T-helper 17 cell (primary cell): ENCODE measurements at places on chromosomes 16 and 17. TPM values are rescaled to one million over a fixed set of nuclear protein-coding genes. Genes with fewer than 3 reads are reported as not detected.

GRCh38 chr17:81711814-81712467, at the start of gene SLC25A10:
TSS of gene SLC25A10 (plus strand) at chr17:81712284. CDS start at chr17:81712427, 143 bp downstream.
- peak; percentile 79 for DNase-seq
- H3K4me1 ChIP-seq = peaks cover 8% of the 10 kb centered on the region
- peak within 1 kb of the TSS; percentile 87 for H3K4me3 ChIP-seq
- H3K36me3 ChIP-seq = no peaks in the 10 kb centered on the region
- no peaks in the 10 kb centered on the region for H3K27me3 ChIP-seq

- peaks cover 3% of the 10 kb centered on the region for H3K36me3 ChIP-seq
- no peaks in the 10 kb centered on the region for H3K27me3 ChIP-seq
- no peak for DNase-seq
- H3K27ac ChIP-seq = no peak overlapping the region
- no peak overlapping the region for H3K4me3 ChIP-seq
Measured at GRCh38 chr17:2227025-2227699, 76.4 kb downstream of the SMG6 start.

- no peak overlapping the region for H3K27ac ChIP-seq
- H3K4me3 ChIP-seq = no peak overlapping the region
- peaks cover 8% of the 10 kb centered on the region for H3K4me1 ChIP-seq
- DNase-seq = no peak
- no peaks in the 10 kb centered on the region for H3K36me3 ChIP-seq
Measured at GRCh38 chr16:783404-784161, 4.6 kb downstream of the RPUSD1 start.

GRCh38 chr17:6166492-6167179, 96.5 kb downstream of the WSCD1 start:
- no peak overlapping the region for H3K4me3 ChIP-seq
- no peak for DNase-seq
- H3K36me3 ChIP-seq = peaks cover 2% of the 10 kb centered on the region
- no peaks in the 10 kb centered on the region for H3K4me1 ChIP-seq
- no peak overlapping the region for H3K27ac ChIP-seq

The EMP2 gene
- not detected for total RNA-seq

The CHST5 gene
- total RNA-seq = 0.16 TPM

The UTS2R gene
- total RNA-seq = not detected

The SHISA6 gene
- not detected for total RNA-seq
